ENCODE measurements at places on chromosomes 5 and 9.

- DNase-seq = no peak
Measured at GRCh38 chr9:86500667-86501435, 146.6 kb upstream of the TUT7 start.

DNA sequence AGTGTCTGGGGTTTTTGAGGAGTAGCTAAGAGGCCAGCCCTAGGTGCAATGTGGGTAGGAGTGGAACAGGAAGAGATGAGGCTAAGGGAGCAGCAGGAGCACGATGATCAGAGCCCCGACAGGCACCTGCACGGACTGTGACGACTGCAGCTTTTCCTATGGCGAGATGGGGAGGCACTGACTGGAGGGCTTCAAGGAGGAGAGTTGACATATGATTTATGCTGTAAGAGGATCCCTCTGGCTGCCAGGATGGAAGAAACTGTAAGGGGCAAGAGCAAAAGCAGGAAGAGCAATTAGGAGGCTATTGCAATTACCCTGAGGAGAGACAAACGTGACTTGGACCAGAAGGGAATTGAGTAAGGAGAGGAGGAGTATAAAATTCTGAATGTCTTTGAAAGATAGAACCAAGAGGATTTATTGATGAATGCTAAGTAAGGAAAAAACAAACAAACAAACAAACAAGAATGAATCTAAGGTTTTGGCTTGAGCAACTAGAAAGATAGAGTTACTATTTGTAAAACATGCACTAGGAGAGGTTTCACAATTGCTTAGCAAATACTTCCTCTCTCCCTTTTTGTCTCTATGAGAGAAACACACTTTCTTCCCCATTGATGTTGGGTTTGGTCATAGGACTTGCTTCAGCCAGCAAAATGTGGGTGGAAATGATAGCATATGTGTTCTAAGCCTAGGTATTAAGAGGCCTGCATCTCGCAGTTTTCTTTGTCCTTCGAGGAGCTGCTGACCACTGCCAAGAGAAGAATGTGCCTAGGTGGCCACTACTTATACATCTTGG is 32.9 kb downstream of the TRPC7 start:
- no peak for DNase-seq

GRCh38 chr9:123927625-123928532 is 2.0 kb downstream of the DENND1A start:
- no peak for DNase-seq

- no peak for DNase-seq
Measured at GRCh38 chr9:136484153-136485048, 1.6 kb upstream of the SEC16A start.

GRCh38 chr5:158770506-158770905 is 329.2 kb downstream of the EBF1 start:
- no peak for DNase-seq

Measured in DMS79 (cell line).